ENCODE measurements at places on chromosomes 5 and 9.

GRCh38 chr5:106020894-106021293, 1649.8 kb downstream of the EFNA5 start:
- DNase-seq: no peak

DNA sequence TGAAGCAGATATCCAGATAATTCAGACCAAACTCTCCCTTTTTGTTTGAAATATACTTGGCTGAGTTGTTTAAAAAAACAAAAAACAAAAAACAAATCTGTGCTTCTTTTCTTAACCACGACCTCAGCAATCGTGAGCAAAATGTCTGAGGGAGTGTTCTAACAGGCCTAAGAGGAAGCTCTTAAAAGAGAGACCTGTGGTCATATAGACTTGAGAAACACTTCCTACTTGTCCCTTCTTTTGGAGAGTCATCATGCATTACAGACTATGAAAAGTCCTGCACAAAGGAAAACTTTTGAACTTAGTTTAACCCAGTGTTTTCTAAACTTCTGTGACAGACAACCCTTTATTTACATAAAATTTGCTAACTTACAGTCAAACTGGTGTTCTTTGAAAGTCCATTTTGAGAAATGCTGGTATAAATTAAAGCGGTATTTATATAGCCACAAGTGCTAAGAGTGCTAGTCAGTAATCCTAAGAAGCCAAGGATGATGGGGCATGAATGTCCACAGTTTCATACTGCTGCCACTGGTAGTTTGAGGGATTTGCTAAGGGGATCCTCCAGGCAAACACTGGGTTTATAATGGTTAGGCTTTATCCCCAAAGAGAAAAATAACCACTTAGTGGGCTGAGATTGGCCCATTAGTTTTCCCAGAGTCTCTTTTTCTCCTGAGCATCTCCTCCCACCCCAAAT, 199.8 kb downstream of the LRRC70 start:
- no peak for DNase-seq

- DNase-seq: no peak
These were observed 6.9 kb downstream of the SLC31A1 start for GRCh38 chr9:113228130-113228665.

GRCh38 chr5:66680804-66681203, 84.6 kb downstream of the MAST4 start:
- DNase-seq: no peak

DNA sequence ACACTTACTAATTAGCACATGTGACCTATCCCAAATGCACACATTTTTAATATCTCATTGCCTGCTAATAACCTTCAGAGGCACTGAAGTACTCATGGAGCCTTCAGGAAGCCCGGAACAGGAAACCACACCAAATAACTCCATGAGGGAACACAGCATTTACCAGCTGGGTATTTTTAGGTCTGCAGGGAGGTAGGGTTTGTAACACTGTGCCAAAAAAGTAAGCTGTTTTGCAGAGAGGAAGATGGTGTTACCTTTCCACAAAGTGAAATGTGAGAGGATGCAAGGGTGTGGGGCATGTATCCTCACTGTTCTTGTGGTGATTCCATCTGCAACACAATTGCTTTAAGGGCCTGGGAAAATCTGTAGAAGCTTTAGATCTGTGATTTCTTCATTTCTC, 64.4 kb downstream of the NUDT12 start:
- DNase-seq: no peak

GRCh38 chr9:128365525-128365924, 5.6 kb upstream of the URM1 start:
- DNase-seq: no peak

Data from stimulated activated CD8-positive, alpha-beta memory T cell treated with anti-CD3 and anti-CD28 coated beads, Interleukin-2, amount 100 ng/mL, for 1 hour (primary cell).